SIG-M5 (cell line): ENCODE measurements at places on chromosomes 5 and 9.

- DNase-seq, result no peak
Measured at GRCh38 chr5:124059200-124059599, 547.2 kb downstream of the CSNK1G3 start.

GRCh38 chr5:140322751-140323731, 20.1 kb upstream of the PFDN1 start:
- no peak for DNase-seq

GRCh38 chr5:78661691-78662090, 13.1 kb upstream of the LHFPL2 start:
- DNase-seq, result no peak

GRCh38 chr9:89842267-89842768, 237.5 kb downstream of the GADD45G start:
- no peak for DNase-seq

- no peak for DNase-seq
Measured at GRCh38 chr9:93460689-93461413, 7.5 kb upstream of the FAM120AOS start.

- peak; percentile 11 for DNase-seq
Measured at GRCh38 chr5:17317473-17317872, 100.0 kb downstream of the BASP1 start.

DNA sequence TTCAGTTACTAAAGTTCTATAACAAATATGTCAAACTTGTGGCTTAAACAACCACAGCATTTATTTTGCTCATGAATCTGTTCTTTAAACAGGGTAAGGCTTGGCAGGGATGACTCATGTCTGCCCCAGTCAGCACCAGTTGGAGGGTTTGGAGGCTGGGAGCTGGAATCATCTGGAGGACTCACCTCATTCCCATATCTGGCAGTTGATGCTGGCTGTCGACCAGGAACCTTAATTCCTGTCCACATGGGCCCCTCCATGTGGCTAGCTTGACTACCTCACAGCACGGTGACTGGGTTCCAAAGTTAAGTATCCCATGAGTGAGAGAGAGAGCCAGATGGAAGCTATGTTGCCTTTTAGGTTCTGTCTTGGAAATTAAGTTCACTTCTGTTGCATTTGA, 13.8 kb upstream of the CCL28 start:
- DNase-seq, result no peak

GRCh38 chr5:149071756-149072155, 8.9 kb upstream of the SH3TC2 start:
- no peak for DNase-seq

DNA sequence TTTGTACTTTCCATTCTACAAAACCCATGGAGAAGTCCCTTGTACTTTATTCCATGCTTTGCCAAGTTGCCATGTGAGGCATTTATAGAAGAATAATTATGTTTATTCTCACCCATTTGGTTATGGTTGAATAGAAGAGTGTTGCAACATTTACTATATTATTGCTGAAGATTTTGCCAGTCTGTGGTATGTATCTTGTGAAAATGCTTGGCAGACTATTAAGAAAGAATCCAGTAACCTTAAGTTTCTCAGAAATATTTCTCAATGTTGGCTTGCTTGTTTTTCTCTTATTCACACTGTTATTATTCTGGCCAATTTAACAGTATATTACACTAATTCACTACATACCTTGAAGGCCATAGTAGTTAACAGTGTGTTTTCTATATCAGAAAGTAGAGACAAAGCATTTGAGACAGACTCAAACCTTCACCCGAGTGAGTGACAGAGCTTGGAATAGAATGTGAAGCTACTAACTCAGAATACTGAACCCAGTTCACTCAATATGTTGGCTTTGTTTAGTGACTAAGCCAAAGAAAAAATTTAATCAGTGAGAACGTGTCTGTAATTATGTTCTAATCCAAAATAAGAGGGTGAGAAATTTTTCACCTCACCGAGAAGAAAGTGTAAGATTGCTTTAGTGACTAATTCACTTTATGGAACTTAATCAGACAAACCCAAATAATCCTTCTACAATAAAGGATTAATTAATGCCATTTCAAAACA, 184.4 kb downstream of the CWC27 start:
- no peak for DNase-seq

DNA sequence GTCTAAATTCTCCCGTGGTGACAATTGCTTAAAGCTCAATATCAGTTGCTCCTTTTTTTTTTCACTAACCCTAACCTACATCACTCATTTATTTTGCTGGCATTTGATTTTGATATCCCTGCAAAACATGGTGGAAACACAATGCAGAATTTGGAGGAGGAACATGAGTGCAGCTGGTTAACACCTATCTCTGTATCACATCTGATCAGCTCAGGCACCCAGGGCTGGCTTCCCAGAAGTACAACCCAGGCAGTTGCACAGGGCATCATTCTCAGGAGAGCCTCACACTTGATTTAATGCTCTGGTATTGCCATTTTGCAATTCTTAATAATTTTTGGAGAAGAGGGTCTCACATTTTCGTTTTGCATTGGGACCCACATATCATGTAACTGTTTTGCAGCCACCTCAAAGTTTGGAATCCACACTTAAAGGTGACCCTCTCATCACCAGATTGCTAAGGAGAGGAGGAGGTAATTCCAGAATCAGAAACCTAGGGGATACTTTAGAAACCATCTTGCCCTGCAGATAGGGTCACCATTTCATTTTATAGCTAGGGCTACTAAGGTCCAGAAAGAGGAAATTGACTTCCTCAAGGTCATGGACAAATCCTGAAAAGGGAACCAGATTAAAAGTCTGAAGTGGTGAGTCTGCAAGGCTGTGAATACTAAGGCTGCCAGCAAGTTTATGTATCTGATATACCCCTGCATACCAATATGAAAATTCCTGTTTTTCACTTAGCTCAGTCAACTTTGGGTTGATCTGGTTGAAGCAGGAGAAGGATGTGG, 19.3 kb upstream of the ADAM19 start:
- DNase-seq, result no peak

GRCh38 chr9:19385786-19386501, 5.9 kb upstream of the RPS6 start:
- no peak for DNase-seq

GRCh38 chr9:96884443-96884842, 30.1 kb upstream of the ZNF782 start:
- DNase-seq, result no peak

DNA sequence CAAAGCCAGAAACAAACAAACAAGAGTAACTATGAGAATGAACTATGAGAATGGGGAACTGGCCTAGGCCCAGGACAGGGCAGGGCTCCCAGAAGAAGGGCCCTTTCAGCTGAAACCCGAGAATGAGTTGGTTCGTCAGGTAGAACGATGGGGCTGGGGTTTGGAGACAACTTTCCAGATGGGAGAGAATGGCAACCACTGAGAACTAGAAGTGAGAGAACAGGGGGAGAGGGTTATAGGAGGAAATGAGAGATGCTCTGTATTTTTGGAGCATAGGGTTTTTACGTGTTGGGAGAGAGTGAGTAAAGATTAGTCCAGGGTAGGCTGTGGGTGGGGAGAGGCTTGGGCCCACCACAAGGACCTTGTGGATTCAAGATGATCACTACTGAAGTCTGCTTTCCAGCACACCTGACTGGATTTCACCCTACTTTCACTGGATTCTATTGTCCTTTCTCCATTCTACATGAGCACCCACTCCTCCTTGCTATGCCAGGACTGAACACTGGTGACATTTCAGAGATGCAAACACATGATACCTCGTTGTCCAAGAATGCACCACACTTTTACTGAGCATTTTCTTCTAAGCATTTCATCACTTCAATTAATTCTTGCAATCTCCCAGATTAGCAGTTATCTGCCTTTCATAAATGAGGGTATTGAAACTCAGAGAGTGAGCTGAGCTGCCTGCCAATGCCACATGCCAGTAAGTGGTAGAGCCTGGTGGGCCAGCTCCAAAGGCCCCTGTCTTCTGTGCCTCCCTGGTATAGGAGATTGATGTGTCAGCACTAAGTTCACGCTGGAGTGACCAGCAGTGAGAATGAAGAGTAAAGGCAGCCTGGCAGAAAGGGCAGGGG, 3.2 kb upstream of the TMEM268 start:
- no peak for DNase-seq

DNA sequence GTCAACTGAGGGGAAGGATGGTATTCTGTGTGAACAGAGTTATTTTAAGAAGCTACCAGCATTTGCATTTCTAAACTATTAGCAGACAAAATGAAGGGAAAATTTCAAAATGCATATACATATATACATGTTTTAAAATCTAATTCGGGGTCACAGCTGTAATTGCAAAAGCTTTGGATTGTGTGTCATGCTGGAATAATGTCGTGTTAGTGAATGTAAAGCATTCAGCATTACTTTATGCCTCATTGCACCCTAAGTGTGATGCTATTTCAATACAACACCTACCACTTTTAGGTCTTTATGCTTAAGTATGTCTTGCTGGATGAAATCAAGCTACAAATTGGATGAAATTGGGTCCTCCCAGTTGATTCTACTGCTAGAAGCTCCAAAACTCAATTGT, 687.6 kb upstream of the MEF2C start:
- DNase-seq, result no peak

DNA sequence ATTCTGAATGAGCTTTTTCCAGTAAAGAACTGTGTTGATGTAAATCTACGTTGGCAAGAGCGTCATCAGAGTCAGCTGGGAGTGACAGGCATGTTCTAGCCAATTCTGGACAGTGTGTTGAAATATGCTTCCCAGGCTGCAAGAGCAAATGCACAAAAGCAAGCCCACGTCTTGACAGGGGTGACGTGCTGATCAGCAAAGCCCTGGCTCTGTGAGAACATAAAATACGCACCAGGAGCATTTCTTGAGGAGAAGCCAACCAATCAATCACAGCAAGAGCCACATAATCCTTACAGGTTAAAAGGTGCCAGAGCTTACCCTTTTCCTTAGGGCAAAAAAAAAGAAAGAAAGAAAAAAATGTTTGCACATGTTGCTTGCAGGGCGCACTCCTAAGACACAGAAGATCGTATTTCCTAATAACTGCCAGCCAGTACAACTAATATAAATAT, 148.1 kb downstream of the PDE4D start:
- no peak for DNase-seq

- DNase-seq, result no peak
Measured at GRCh38 chr5:19241690-19242089, 746.3 kb downstream of the CDH18 start.

- DNase-seq, result no peak
Measured at GRCh38 chr5:168879929-168880328, 300.8 kb upstream of the PANK3 start.

- DNase-seq, result no peak
Measured at GRCh38 chr5:119347574-119347973, 8.2 kb upstream of the TNFAIP8 start.

- DNase-seq, result no peak
Measured at GRCh38 chr5:108749128-108749861, 1.6 kb downstream of the FER start.

GRCh38 chr9:128113526-128114325, 13.8 kb downstream of the PTGES2 start:
- DNase-seq, result no peak

DNA sequence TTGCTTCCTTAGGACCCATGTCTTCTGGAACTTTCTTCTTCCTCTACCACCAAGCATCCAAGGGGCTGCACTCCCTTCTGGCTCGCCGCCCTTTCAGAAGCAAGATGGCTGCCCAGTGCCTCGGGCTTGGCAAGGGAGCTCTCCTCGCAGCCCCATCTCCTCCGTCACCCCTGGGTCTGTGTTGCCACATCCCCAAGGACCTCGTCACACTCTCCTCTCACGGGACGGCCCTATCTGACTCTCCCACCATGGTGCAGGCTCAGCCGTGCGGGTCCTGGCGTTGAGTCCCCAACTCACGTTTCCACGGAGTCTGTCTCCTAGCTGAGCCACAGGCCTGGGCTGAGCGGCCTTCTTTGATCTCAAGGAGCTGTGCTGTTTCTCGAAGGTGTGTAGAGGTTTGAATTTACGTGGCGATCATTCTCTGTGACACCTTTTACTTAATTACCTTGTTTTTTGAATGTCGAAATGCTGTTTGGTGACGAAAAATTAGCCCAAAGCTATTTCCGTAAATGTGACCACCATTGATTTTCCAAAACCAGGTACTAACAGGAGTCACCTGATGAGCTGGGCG, 15.0 kb upstream of the SCGB3A1 start:
- no peak for DNase-seq

DNA sequence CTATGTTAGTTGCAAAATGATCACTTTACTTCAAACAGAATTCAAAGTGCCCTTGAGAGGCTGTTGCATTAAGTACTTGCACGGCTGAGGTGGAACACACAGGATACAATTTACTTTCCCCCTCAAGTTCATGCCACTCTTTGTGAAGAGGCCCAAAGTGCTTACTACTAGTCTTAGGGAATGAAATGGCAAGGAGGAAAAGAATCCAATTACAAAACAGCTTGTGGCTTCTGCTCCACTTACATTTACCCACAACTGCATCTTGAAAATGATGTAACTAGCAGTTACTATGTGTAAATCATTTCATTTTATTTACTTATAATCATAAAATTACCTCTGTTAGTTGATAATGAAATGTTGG, 14.6 kb downstream of the FOXD1 start:
- DNase-seq, result no peak

- DNase-seq, result no peak
Measured at GRCh38 chr5:95915999-95916686, 45.5 kb downstream of the ELL2 start.

GRCh38 chr5:131355971-131356528, 92.2 kb downstream of the CDC42SE2 start:
- no peak for DNase-seq

GRCh38 chr9:138074516-138074915, 196.9 kb downstream of the CACNA1B start:
- DNase-seq, result no peak

GRCh38 chr5:179195561-179196404, 135.6 kb downstream of the ZNF354C start:
- DNase-seq, result no peak

- no peak for DNase-seq
Measured at GRCh38 chr9:126521089-126521488, 92.6 kb upstream of the LMX1B start.

- DNase-seq, result no peak
Measured at GRCh38 chr5:95733107-95733665, 2.0 kb downstream of the RHOBTB3 start.

DNA sequence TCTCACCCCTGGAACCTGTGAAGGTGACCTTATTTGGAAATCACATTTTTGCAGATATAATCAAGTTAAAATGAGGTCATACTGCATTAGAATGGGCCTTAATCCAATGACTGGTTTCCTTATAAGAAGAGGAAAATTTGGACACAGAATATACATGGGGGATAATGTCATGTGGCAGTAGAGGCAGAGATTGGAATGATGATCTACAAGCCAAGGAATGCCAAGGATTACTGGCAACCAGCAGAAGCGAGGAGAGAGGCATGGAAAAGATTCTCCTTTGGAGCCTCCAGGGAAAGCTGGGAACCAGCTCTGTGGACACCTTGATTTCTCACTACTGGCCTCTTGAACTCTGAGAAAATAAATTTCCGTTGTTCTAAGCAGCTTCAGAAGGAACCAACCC, 20.2 kb upstream of the CEP78 start:
- no peak for DNase-seq
